ENCODE measurements at places on chromosomes 4 and X. TPM values are rescaled to one million over a fixed set of nuclear protein-coding genes. Genes with fewer than 3 reads are reported as not detected.

The BRS3 gene
- total RNA-seq: not detected

DNA sequence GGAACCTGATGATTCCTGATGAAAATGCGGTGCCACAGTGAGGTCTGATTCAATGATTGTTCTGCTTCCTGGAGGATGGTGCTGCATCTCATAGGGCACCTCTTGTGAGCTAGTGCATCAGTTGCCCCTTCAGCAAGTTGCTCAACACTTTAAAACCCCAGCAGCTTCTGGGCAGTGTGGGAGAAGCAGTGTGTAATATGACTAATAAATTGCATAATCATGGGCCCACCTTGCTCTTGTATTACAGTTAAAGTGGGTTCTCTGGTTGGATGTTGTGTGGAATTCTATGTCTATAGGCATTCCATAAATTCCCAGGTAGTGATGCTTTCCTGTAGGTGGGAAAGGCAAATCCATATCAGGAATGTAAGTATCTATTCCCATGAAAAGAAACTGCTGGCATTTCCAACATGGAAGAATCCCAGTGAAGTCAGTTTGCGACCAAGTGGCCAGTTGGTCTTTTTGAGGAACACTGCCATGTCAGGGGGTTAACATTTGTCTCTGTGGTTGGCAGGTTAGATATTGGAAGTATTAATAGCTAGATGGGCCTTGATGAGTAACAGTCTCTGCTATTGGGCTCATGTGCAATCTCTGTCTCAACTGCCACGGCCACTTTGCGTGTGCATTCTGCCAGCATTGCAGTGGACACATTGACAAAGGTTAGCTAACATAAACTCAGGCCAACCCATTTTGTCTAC is 121.1 kb upstream of the OTUD4 start:
- no peaks in the 10 kb centered on the region for H3K27me3 ChIP-seq
- no peaks in the 10 kb centered on the region for H3K4me1 ChIP-seq
- H3K4me3 ChIP-seq: no peak overlapping the region
- no peaks in the 10 kb centered on the region for H3K36me3 ChIP-seq

DNA sequence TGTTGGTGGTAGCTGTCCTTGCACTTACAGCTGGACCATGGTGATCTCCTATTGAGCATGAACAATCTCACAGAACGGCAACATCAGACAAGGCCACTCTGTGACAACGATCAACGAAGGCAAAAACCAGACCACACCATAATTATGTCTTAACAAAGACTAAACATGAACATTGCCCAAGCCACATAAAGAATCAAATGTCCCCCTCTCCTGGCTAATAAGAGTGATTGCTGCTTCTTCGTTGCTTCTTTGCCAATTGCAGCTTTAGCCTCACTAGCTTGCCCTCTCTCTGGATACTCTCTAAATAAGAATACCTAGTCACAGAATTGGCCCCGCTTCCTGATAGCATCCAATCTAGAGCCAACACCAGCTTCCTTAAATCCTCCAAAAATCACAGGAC is 41.5 kb upstream of the PGRMC1 start:
- peaks cover 16% of the 10 kb centered on the region for H3K27me3 ChIP-seq
- H3K4me3 ChIP-seq: no peak overlapping the region
- no peaks in the 10 kb centered on the region for H3K36me3 ChIP-seq
- H3K27ac ChIP-seq: no peak overlapping the region

The ZBED1 gene
- 34.4 TPM for total RNA-seq

- peaks cover 43% of the 10 kb centered on the region for H3K4me1 ChIP-seq
- no peak for DNase-seq
- H3K4me3 ChIP-seq: peak within 1 kb of the TSS; percentile 100
- peak within 1 kb of the TSS; percentile 90 for H3K27ac ChIP-seq
Measured at GRCh38 chr4:101347267-101347556, at the start of gene PPP3CA. Gene PPP3CA, minus strand, starts transcription at chr4:101347526.

The SSX2B gene
- not detected for total RNA-seq

DNA sequence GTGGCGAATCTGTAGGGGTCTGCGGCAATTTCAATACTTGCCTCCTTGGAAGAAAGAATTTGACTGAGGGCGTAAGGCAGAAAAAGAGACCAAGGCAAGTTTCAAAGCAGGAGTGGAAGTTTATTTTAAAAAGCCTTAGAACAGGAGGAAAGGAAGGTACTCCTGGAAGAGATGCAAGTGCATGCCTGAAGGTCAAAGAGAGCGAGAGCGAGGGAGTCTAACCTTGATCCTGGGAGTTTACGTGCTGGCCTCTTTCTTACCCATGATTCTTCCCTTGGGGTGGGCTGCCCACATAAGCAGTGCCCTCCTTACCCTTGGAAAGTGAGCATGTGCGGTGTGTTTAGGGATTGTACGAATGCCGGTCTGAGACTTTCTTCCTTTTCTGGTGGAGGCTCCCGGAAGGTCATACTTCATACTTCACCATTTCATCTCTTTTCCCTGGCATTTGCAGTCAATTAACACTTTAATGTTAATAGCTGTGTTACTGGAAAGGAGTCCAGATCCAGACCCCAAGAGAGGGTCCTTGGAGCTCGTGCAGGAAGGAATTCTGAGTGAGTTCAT is 40.0 kb downstream of the ARSD start:
- H3K4me1 ChIP-seq: peaks cover 22% of the 10 kb centered on the region
- H3K27me3 ChIP-seq: no peaks in the 10 kb centered on the region
- H3K27ac ChIP-seq: peak overlapping the region; percentile 89
- peak overlapping the region; percentile 82 for H3K4me3 ChIP-seq
- no peak for DNase-seq

The MND1 gene
- 18.2 TPM for total RNA-seq

The FMR1NB gene
- not detected for total RNA-seq

GRCh38 chr4:89259301-89260028 is 48.1 kb downstream of the GPRIN3 start:
- H3K27me3 ChIP-seq: no peaks in the 10 kb centered on the region
- H3K27ac ChIP-seq: peak overlapping the region; percentile 24
- no peak for DNase-seq

DNA sequence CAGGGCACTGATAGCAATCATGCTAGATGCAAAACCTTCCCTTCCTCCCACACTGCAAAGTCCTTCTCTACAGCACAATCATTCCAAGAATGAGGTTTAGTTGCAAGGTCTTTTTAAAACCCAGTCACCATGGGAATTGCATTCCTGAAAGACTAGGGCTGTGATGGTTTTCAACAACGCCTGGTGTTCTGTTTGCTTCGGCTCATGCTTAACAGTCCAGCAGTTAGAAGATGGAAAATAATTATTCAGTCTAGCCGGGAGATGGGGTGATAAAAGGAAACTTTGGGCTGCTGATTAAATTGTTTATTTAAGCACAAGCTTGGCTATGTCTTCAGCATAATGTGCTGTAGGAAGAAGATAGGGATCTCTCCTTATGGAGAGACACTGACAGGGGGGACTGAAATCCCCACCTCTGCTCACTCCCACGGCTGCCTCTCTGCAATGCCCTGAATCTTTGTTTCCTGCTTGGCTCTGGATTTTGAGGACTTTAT is 211.4 kb downstream of the MID1IP1 start:
- no peaks in the 10 kb centered on the region for H3K4me1 ChIP-seq
- H3K27ac ChIP-seq: no peak overlapping the region
- no peak for DNase-seq
- H3K4me3 ChIP-seq: no peak overlapping the region
- peaks cover 13% of the 10 kb centered on the region for H3K27me3 ChIP-seq
- H3K36me3 ChIP-seq: no peaks in the 10 kb centered on the region

- H3K4me3 ChIP-seq: no peak overlapping the region
- H3K27me3 ChIP-seq: no peaks in the 10 kb centered on the region
- no peak for DNase-seq
- no peak overlapping the region for H3K27ac ChIP-seq
- no peaks in the 10 kb centered on the region for H3K36me3 ChIP-seq
Measured at GRCh38 chr4:128354205-128354821, 66.7 kb upstream of the PGRMC2 start.

The VCX gene
- total RNA-seq: not detected

The CWH43 gene
- not detected for total RNA-seq

The ATP7A gene
- total RNA-seq: 12.1 TPM

GRCh38 chr4:121551881-121552280 is 144.9 kb downstream of the ANXA5 start:
- no peak overlapping the region for H3K4me3 ChIP-seq
- no peaks in the 10 kb centered on the region for H3K36me3 ChIP-seq
- no peak for DNase-seq
- H3K4me1 ChIP-seq: no peaks in the 10 kb centered on the region
- peaks cover 46% of the 10 kb centered on the region for H3K27me3 ChIP-seq
- H3K27ac ChIP-seq: no peak overlapping the region

GRCh38 chr4:41111791-41112190 is 102.6 kb downstream of the APBB2 start:
- H3K27ac ChIP-seq: no peak overlapping the region
- H3K4me3 ChIP-seq: no peak overlapping the region
- no peaks in the 10 kb centered on the region for H3K27me3 ChIP-seq
- no peaks in the 10 kb centered on the region for H3K36me3 ChIP-seq

DNA sequence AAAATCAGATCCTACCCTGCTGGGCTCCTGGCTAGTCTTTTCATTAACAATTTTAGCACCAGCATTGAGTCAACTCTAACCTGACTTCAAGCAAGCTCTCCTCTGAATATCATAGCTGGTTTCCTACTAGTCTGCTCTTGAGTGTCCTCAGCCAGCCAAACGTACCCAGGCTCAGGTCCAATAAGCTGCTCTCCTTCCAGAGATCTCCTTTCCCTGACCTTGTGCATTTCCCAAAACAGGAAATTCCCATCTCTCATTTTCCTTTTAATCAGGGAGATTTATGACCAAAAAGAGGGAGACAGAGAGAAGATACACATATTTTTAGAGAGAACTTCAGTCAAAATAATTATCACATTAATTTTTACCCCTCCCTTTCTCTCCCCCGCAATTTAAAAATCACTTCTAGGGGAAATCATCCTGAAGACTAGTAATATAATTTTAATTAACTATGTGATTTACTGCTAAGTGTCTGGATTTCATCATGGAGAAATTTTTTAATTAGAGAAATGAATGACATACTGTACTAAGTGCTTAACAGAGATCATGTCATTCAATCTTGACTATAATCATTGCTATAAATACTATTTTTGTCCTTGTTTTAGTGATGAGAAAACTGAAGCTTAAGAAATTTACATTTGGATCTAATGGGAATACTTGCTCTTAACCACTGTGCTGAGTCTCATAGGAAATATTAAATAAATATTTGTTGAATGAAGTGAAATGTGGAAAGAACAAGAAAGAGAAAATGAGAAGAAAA is 421.7 kb upstream of the INTU start:
- H3K36me3 ChIP-seq: no peaks in the 10 kb centered on the region
- no peak for DNase-seq
- H3K27ac ChIP-seq: no peak overlapping the region

The CXorf65 gene
- 28.1 TPM for total RNA-seq

GRCh38 chrX:126695375-126695896 is 124.1 kb upstream of the PRR32 start:
- no peak overlapping the region for H3K27ac ChIP-seq
- H3K27me3 ChIP-seq: peaks cover 3% of the 10 kb centered on the region
- H3K4me3 ChIP-seq: no peak overlapping the region
- no peak for DNase-seq
- H3K4me1 ChIP-seq: no peaks in the 10 kb centered on the region
- H3K36me3 ChIP-seq: no peaks in the 10 kb centered on the region

The ARMCX5 gene
- total RNA-seq: 4.5 TPM

The CSN1S1 gene
- not detected for total RNA-seq

DNA sequence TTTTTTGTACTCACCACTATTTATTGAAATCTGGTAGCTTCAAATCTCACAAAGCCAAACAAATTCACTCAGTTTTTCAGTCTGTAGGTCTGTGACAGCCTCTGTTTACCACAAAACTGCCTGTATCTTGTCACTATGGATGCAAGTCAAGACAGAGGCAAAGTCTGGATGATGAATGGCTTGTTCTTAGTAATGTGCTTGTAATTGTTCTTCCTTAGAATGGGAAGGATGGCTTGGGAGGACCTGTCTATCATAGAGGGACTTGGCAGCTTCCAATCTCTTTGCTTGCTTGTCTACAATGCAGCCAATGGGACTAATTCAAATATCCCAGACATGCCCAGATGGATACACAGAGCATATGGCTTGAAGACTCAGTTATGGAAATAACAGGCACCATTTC is 141.2 kb upstream of the SCML1 start:
- H3K36me3 ChIP-seq: no peaks in the 10 kb centered on the region
- no peak overlapping the region for H3K27ac ChIP-seq

- peaks cover under 1% of the 10 kb centered on the region for H3K36me3 ChIP-seq
- no peak overlapping the region for H3K4me3 ChIP-seq
- no peak overlapping the region for H3K27ac ChIP-seq
- H3K4me1 ChIP-seq: no peaks in the 10 kb centered on the region
Measured at GRCh38 chr4:92265021-92265420, 38.7 kb upstream of the GRID2 start.

The CFP gene
- total RNA-seq: 2.3 TPM

The TMSB15B gene
- total RNA-seq: 5.1 TPM

The BBS12 gene
- total RNA-seq: 1.0 TPM

DNA sequence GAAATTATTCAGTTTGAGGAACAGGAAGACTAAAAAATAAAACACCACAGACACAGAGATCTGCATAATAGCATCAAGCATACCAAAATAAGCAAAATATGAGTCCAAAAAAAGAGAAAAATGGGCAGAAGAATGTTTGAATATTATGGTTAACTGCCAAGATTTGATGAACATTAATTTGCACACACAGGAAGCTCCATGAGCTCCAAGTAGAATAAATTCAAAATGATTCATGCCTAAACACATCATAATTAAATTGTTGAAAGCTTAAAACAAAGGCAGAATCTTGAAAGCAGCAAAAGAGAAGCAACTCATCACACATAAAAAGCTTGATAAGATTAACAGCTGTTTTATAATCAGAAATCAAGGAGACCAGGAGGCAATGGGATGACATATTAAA is 156.6 kb upstream of the ARSJ start:
- H3K27me3 ChIP-seq: peaks cover 6% of the 10 kb centered on the region
- H3K4me3 ChIP-seq: no peak overlapping the region
- H3K4me1 ChIP-seq: no peaks in the 10 kb centered on the region
- DNase-seq: no peak

DNA sequence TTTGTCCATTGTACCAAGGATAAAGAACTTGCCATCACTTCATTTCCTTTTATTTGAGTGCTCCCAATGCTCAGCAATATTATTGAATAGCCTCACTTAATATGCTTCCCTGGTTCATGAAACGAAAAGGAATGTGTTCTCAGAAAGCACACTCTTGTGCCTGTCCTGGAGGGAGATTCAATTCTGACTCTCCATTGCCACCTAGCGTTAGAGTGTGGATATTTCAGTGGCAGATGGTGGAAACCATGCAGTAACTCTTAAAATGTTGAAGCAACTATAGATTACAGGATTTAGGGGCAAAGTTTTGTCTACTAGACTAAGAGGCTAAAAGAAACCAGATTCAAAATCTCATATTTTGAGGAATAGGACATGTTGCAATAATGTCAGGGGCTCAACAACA is 36.0 kb downstream of the GAB3 start:
- peaks cover 20% of the 10 kb centered on the region for H3K36me3 ChIP-seq
- peak overlapping the region; percentile 44 for H3K4me3 ChIP-seq
- H3K27me3 ChIP-seq: no peaks in the 10 kb centered on the region
- DNase-seq: peak; percentile 75
- H3K4me1 ChIP-seq: peaks cover 68% of the 10 kb centered on the region
- peak overlapping the region; percentile 76 for H3K27ac ChIP-seq

The CT45A8 gene
- not detected for total RNA-seq

Measured in natural killer cell treated with Interleukin-12 subunit alpha and Interleukin-12 subunit beta and Interleukin-15 and Interleukin-18, amount 100 ng/mL, for 72 hours (primary cell).